ENCODE measurements at places on chromosomes 7 and 10.
A peak's percentile ranks its signal among the peaks of the same experiment; 100 is the strongest.

DNA sequence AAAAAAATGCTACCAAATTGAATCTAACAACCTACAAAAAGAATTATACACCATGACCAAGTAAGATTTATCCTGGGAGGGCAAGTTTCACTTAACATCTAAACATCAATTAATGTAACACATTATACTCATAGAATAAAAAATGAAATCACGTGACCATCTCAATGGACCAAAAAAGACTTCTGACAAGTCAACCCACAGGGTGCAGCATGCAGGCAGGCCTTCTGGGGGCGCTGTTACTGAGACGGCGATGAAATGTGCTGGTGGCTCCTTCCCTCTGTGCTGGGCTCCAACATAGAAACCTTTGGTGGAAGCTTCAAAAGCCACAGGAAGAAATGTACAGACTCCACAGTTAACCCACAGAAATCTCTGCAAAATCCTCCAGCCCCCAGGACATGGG is 103.1 kb downstream of the INHBA start:
- no peak for DNase-seq

DNA sequence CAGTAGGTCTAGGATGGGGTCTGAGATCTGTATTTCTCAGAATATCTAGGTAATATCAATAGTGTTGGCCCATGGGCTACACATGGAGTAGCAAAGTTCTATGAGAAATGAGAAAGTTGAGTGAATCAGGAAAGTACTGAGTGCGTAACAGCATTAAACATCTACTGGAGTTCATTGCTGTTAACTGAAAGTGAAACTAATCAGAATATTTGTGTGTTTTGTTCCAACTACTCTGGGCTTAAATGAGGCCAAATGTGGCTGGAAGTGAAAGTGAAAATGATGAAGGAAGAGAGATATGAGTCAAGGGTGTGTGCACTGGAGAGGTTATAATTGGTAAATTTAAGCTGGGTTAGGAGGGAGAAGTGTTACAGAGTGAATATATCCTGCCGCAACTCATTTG is 46.5 kb downstream of the TMEM106B start:
- DNase-seq, result no peak

DNA sequence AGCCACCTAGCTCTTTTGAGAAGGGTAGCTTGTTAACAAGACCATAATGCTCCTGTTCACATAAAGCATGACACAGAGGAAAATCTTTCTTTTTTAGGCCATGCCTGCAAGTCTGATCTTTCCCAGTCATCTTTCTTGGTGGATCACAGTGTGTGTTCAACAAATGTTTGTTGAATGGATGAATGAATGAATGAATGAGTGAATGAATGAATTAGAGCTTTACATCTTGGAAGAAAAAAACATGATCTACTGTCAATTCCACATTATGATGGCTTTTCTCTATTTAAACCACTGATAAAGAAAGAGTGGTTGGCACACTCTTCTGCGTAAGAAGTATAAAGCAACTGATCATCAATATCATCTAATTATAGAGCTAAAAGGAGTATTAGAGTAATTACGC is 148.7 kb downstream of the CCDC71L start:
- DNase-seq, result no peak

DNA sequence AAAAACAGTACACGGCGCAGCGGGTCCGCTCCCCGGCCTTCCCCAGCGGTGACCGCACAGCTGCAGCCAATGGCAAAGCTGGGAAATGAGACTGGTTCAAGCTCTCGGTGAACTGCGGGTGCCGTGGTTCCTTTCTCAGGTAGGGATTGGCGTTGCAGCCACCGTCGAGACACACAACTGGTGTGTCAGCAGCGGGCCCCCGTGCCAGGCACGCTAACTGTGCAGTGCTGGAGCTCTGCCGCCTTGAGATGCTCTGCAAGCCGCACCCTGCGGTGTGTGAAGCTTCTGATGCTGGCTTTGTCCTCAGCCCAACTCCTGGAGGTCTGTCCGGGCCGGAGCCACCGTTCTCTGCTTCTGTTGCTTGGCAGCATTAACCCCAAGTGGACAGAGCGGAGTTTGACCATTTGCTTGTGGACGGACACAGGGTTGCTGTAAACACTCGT is 20.6 kb upstream of the NKX6-2 start:
- DNase-seq, result no peak

GRCh38 chr7:70347463-70348254 is 749.4 kb downstream of the AUTS2 start:
- no peak for DNase-seq

DNA sequence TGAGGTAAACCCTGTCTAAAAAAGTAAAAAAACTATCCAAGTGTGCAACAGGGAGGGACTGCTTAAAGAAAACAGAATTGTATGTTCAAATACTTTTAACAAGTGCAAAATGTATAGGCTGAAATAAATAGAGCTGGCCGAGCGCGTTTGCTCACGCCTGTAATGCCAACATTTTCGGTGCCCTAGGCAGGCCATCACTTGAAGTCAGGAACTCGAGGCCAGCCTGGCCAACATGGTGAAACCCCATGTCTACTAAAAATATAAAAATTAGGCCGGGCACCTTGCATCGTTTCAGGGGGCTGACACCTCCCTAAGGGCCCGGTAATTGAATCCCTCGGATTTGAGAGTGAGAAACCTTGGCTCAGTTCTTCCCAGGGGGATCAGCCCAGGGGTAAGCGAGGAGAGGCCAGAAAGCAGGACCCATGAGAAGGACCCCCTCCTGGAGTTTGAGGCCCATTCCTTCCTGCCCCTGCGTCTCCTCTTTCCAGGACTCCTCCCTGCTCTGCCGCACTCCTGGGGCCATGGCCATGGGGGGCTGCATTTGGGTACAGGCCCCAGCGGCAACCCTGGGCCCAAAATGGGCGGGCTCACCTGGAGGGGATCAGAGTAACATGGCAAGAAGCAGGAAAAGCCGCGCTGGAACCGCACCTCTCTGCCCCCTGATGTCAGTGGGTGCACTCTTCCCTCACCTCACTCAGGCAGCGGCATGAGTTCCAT is 75.5 kb upstream of the TMEM248 start:
- DNase-seq, result no peak

DNA sequence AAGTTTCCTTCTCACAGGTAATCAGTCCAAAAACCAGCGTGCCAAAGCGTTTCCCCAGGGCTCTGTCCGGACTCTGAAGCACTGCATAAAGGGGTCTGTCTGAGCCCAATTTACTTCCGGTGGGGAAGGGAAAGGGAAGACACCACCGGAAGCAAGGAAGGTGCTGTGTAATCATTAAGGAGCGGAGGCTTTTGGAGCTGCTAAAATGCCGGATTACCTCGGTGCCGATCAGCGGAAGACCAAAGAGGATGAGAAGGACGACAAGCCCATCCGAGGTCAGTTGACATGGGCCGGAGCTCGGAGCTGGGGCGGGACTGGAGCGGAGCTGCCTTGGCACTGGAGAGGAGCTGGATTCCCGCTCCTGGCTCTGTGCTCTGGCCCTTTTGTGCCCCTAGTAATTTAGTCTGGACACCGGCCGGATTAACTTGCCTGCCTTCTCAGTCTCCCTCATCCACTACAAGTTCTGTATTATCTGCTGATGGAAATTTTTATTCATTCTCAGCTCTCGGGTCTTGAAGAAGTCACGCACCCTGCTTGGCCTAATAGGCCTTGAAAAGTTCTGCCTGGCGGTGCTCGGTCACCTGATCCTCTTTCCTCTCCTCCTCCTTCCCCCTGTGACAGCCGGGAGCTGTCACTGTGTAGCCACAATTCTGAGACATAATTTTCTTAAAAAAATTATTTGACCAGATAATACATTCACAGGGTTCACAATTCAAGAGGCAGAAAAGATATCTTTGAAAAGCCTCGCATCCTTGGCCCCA is at the start of gene PSMC2:
TSS of gene PSMC2 (plus strand) at position 137 of the 761 bp plus-strand sequence. CDS start at position 206, 69 bp downstream.
- peak; percentile 95 for DNase-seq

DNA sequence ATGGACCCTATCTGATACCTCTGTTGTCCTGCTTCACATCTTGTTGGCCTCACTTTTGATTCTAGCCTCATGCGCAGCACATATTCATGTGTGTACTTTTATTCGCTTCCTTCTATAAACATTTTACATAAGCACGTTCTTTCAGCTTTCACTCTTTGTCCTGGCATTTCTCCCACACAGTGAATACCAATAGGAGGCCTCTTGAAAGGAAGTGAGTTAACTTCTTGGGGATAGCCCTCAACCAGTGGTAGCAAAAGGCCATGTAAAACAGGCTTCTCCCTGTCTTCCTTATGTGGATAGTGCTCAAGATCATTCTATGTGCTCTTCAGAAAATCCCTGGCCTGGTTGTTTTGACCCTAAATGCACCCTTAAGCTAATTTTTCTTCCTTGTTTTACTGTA is 633.9 kb upstream of the MBL2 start:
- no peak for DNase-seq

GRCh38 chr7:65449505-65449852 is 75.8 kb downstream of the ZNF92 start:
- no peak for DNase-seq

DNA sequence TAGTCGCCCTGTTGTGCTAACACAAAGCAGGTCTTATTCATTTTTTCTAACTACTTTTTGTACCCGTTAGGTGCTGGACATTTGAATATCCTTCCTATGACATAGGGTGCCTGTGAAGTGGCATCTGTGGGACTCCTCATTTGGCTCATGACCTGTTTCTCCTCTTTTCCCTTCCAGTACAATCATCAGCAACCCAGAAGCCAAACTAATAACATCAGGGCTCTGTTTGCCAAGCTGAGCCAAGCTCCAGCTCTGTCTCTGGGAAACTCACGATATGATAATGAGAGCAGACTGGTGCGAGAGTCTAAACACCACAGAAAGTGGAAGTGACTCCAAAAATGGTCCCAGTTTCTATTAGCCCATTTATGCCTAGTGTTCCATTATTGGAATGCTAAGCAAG is 92.0 kb downstream of the SVIL start:
- DNase-seq, result no peak

- no peak for DNase-seq
Observed at GRCh38 chr7:2626498-2627117, 5.2 kb upstream of the TTYH3 start.

- no peak for DNase-seq
Observed at GRCh38 chr7:136514776-136515175, 353.7 kb upstream of the CHRM2 start.

- DNase-seq, result no peak
Observed at GRCh38 chr10:123663522-123663921, 2.6 kb upstream of the GPR26 start.

DNA sequence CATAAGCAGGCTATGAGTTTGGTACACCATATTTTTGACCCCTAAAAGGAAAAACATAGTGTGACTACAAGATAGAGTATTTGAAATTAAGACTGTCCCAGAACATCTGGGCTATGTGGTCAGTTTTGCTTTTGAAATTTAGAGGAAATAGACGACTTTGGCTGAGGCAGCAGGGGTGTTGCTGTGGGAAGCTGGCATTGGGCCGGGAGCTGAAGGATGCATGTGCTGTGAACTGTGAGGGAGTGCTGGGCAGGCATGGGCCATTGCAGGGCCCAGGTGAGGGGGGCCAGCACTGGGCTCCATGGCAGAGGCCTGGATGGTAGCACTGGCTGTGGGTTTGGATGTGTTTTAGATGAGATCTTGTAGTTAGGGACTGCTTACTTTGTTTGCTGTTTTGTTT is 168.3 kb downstream of the BMPER start:
- DNase-seq, result no peak

GRCh38 chr10:29479981-29480954 is 154.5 kb downstream of the SVIL start:
- no peak for DNase-seq

Data from renal pelvis (tissue), 12 donors.